ENCODE measurements at places on chromosomes 12 and 14.

GRCh38 chr14:50667996-50668825, at the start of gene SAV1:
Gene SAV1 (minus strand): TSS chr14:50668306. CDS start chr14:50667967, 339 bp downstream.
- peak; percentile 87 for DNase-seq

DNA sequence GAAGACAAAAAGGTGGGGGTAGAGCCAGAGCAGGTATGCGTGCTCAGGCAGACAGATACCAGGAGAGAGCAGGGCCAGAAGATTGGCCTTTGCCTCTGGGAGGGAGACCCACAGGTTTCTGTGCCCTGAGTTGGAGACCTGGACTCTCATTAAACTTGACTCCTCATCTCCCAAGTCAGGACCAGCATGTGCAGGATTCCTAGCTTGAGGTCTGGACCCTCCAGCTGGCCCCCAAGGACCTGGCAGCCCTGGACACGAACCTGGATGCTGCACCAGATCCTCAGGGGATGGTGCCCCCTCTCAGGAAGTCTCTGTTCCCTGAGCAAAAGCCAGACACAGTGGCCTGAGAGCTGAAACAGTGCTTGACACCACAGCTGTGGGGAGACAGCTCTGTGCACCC, 10.5 kb upstream of the KRT73 start:
- no peak for DNase-seq

DNA sequence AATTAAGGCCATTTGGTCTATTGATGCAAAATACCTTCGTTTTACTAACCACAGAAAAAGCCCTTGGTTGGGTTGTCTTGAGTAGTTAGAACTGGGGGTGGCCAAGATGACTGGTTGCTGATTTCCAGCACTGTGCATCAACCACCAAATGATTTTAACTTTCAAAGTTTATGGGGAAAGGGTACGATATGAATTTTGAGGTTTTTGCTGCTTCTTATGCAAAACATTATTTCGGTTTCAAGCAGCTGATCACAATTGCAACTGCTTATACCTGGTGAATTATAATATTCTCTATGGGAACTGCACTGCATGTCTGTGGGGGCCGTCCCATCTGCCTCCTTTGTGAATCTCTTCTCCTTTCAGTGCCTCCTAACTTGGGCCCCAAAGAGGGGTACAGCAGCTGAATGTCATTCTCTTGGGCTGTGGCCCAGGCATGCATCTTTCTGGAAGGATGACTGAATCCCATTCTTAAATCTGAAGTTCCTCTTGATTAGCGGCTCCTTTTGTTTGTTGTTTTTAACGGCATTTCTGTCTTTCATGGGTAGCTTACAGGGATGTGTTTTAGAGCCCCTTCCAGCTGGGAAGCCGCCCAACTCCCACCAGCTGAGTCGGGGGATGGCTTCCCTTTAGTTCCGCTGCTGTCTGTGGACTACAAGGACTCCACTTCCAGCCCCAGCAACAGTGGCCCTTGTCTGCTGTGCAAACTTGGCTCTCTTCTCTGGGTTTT, 479.8 kb downstream of the ZFP36L1 start:
- no peak for DNase-seq

- DNase-seq: no peak
Observed at GRCh38 chr14:68703093-68703492, 89.8 kb downstream of the ZFP36L1 start.

DNA sequence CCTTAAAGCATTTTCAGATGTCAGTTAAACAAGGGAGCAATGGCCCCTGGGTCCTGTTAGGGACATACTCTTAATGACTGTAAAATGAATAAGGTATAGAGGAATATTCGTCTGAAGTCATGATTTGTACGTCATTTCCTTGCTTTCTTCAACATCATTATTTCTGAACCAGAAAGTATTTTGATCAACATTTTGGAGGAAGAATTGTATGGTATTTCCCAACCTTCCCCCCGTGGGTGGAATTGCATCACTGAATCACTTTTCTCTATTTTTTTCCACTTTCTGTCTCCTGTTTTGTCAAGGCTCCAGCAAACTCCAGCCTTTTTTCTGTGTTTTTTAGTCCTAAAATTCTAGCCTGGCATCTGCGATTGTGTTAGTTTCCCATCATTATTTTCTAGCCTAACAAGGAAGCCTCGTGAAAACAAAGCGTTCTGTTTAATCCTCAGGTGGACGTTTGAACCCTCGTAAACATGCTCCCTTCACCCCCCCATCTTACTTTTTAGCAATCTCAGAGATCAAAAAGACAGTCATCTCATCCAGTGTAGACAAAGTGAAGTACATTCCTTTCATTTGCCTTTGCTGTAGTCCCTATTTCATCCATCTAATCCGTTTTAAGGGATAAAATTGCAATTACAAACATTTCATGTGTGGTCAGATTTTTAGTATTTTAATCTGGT, 62.3 kb downstream of the ETV6 start:
- no peak for DNase-seq

- DNase-seq: no peak
Observed at GRCh38 chr14:74571901-74572725, 39.9 kb downstream of the LTBP2 start.

DNA sequence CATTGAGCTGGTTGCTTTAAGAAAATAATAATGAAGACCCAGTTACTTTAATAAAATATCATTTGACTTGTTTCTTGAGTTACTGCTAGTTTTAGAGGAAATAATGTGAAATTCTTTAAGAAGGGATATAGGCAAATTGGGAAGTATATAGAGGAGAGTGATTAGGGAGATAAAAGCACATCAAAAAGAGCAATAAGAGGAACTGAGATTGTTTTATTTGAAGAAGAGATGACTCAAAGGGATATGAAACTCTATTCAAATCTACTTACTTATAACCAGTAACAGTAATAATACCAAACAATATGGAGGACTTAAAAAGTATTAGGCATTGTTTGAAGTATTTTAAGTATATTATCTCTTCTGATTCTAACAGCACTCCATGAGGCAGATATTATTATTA, 37.1 kb downstream of the LRRK2 start:
- DNase-seq: no peak

DNA sequence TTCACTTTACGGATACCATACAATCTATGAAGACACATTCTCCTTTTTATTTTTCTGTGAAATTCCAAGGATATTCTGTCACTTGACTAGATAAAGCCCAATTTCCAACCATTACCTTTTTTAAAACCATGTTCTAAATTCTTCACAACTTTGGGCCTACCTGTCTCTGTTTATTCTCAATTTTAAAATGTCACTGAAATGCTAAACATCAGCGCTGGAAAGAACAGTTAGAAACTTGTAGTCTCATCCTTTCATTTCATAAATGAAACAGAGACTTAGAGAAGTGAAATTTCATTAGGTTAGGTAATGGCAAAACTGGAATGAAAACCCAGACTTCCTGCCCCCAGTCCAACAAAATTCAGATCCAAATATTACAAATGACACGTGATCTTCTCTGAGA, 396.2 kb downstream of the CCDC91 start:
- DNase-seq: no peak

DNA sequence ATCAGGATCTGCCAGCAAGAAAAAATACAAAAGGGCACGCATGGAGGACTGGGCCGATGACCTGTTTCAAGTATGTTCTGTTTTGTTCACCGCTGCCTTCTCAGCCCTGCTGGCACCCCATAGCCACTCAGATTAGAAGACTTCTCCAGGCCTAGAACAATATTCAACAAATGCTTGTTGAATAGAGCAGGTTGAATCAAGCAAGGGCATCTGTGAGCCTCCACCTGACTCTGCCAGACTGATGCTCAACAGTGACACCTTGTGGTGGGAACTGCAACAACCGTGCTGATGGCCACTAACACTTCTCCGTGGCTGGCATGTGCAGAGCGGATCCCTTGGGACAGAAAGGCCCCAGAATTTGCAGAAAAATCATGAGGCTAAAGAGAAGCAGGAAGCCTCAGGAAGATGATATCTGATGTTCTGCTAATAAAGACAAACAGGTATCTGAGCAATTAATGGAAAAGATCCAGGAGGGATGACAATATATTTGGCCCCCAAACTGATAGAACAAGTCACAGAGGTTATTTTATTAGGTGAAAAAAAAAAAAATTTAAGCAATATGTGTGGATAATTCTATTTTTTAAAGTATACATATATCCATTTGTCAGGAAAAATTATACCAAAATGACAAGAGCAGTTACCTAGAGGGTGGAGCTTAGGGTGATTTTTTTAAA, 114.3 kb downstream of the KSR2 start:
- DNase-seq: no peak

DNA sequence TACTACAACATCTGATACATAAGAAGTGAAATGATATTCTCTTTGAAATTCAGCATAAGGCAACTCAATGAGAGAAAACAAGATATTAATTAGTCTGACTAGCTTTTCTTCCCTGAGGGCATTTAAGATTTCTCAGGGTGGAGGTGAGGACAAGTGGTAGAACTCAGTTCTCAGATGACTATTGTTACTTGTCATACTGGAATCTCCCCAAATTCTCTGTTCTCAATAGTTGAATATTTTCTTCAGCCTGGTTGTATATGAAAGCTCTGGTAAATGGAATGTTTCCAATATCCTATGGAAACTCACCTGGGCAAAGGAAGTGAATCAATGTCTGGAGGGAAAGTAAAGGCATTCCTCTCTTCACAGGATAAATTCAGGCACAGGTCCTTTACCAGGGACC, 18.2 kb upstream of the ITGA5 start:
- no peak for DNase-seq

GRCh38 chr12:115898670-115899069, 378.8 kb downstream of the MED13L start:
- DNase-seq: no peak

DNA sequence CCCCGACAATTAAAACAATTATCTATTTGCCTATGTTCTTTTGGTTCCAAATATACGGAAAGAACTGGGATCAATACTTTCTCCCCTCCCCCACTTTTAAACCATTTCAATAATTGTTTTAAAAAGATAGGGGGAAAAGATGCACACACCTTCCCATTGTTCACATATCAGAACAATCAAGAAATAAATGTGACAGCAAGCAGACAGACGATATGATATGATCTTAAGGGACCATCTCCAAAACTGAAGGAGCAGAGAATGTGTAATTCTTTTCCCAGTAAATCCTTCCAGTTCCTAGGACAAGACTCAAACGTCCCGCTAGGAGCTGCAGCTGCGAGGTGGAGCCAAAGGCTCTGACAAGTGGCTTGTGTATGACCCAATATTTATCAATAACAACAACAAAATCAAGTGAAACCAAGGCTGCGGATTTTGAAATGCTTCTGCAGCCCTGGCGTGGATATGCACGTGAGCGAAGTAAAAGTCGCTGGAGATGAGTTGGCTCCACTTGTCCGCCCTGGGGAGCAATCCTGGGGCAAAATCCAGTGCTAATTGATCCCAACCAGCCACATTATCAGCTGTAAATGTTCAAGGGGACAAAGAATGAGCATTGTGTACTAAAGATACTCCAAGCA, 8.2 kb upstream of the FOXG1 start:
- no peak for DNase-seq

- no peak for DNase-seq
Observed at GRCh38 chr12:124902916-124903315, 11.5 kb downstream of the UBC start.

DNA sequence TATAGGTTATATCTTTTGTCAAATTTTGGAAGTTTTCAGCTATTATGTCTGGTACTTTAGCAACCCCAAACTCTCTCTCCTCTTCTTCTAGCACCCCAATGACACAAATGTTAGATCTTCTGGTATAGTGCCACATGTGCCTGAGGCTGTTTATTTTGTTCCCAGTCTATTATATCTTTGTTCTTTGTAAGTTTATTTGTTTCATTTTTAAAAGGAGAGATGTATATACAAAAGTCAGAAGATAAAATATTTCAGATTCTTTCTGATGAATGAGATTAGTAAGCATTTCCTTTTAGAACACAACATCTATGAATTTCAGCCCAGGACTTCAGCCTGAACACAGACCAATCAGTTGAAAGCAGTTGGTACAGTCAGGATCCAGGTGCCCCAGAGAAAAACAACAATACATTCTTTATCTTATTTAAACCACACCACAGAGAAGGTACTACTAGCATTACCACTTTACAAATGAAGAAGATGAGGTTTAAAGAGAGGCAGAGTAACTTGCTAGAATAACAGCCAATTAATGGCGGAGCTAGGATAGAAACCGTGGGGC, 114.1 kb upstream of the BTG1 start:
- DNase-seq: no peak

- no peak for DNase-seq
Observed at GRCh38 chr12:22101749-22102243, 55.8 kb downstream of the CMAS start.

- no peak for DNase-seq
Observed at GRCh38 chr14:75458305-75458704, 30.5 kb downstream of the JDP2 start.

DNA sequence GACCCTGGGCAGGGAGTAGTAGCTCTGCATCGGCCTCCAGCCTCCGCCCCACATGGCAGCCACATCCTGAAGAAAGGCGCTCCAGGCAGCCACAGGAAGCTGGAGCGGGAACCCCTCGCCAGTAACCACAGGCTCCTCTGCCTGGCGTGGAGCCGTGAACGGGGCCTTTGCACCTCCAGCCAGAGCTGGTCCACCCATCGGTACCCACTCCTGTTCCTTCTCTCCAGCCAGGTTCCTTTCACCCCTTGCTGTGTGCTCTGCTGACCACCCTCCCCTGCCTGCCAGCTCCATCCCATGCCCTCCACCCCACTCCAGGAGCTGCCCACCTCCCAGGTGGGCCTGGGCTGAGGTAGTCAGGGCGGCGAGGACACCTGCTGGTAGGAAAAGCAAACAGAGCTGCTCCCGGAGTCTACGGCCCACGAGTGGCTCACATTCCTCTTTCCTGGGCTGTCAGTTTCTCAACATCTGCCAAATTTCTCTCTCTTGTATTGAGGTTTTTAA, 2.7 kb downstream of the TGFB3 start:
- peak; percentile 57 for DNase-seq

- no peak for DNase-seq
Observed at GRCh38 chr12:128814411-128815261, 9.1 kb downstream of the SLC15A4 start.

GRCh38 chr14:52694761-52695480, 437 bp downstream of the ERO1A start:
- DNase-seq: no peak

GRCh38 chr12:68119724-68120211, 39.8 kb downstream of the IFNG start:
- no peak for DNase-seq

DNA sequence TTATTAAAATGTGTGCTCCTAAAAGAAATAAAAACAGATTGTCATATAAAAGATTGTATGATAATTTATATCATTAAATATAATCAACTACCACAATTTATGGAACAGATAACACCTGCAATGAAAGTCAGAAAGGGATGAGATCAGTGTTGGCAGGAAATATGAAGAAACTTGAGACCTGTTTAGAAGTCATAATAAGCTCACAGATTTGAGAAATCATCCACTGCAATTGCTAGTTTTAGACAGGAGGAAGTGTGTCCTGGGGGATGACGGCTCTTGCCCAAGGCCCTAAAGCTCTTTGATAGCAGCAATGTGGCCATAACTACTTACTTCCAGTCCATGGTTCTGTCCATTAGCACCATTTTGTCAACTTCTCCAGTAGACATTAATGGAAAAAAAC, 122.8 kb upstream of the SOX5 start:
- peak; percentile 7 for DNase-seq
